ENCODE measurements at places on chromosomes 3 and 15.

GRCh38 chr3:45056608-45057301 is 30.7 kb downstream of the CLEC3B start:
- no peak for DNase-seq

DNA sequence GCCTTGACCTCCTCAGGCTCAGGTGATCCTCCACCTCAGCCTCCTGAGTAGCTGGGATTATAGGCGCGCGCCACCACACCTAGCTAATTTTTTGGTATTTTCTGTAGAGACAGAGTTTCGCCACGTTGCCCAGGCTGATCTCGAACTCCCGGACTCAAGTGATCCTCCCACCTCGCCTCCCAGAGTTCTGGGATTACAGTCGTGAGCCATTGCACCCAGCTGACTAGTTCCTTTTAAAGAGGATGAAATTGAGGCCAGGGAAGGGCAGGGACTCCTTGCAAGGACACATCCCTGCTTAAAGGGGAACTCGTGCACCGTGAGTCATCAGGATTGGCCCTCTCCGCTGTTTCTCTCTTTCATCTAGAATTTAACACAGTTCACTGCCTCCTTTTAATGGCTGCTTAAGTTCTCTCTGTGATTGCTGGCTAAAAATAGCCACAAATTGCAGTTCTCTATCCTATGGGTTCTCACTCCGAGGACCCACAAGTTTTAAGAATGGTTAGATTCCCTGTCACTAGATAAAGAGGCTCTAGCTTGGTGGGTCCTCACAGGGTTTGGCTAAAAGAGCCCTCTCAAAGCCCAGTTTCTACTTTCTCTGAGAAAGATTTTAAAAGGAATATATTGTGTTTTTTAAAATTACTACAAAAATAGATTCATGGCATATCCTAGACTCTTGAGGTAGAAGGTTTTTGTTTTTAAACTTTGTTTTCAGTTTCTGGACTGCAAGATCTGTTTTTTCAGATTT is 1.4 kb downstream of the CRTAP start:
- peak; percentile 59 for DNase-seq

DNA sequence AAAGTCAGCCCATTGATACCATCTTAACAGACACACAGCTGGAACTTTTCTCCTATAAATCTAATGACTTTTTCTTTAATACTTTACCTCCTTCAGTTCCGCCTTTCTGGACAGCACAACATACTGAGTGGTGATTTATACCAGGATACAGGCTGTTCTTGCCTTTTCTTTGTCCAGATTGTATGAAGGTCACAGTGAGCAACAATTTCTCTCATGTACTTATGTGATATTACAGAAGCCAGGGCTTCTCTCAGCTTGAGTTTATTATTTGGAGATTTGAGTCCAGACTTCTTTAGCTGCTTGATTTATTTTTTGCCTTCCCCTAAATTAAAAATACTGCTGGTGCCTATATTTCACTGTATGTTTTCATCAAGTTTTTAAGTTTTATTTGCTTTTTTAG is 976.0 kb downstream of the ROBO2 start:
- no peak for DNase-seq

DNA sequence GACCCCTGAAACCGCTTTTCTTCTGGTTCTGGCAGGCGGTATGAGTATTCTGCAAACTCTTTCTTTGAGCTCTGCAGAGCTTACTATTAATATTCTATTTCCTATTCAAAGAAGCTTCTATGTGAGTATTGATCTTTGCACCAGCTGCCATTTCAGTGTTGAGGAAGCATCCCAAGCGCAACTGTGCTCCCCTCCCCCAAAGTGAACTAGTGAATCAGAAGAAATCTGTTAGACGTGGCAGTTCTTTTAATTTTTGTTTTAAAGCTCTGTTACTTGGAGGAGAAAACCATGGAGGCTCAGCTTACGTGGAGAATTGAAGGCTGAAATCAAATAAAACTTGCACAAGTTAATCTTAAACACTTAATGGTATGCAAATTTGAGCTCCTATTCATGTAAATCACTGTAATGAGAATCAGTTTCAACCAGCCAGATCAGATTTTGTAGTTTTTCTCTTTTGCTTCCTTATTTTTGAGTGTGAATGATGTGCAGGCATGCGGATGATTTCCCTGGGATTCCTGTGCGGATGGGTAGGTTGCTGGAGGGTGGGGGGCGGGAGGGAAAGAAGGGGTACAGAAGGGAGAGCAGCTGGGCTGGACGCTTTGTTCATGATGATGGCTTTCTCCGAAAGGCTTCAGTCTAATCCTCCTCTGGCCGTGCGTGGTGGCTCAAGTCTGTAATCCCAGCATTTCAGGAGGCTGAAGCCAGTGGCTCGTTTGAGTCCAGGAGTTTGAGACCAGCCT is 16.1 kb upstream of the AGBL1 start:
- no peak for DNase-seq

GRCh38 chr3:15797642-15798303 is at the start of gene ANKRD28:
ANKRD28 (minus strand) TSS chr3:15797979; CDS start chr3:15796521, 1,458 bp downstream.
- DNase-seq, result peak; percentile 92

- DNase-seq, result no peak
These were observed 372.5 kb downstream of the TBL1XR1 start for GRCh38 chr3:176824811-176825210.

- peak; percentile 9 for DNase-seq
These were observed 975.5 kb upstream of the CFAP20DC start for GRCh38 chr3:60025096-60026050.

- DNase-seq, result no peak
These were observed 145.8 kb upstream of the NECTIN3 start for GRCh38 chr3:110925798-110926197.

- no peak for DNase-seq
These were observed 46.6 kb downstream of the LARS2 start for GRCh38 chr3:45434996-45435395.

GRCh38 chr3:112769286-112769978 is 77.2 kb downstream of the CD200R1L start:
- no peak for DNase-seq

GRCh38 chr3:21913791-21914190 is 162.8 kb upstream of the ZNF385D start:
- DNase-seq, result peak; percentile 41

DNA sequence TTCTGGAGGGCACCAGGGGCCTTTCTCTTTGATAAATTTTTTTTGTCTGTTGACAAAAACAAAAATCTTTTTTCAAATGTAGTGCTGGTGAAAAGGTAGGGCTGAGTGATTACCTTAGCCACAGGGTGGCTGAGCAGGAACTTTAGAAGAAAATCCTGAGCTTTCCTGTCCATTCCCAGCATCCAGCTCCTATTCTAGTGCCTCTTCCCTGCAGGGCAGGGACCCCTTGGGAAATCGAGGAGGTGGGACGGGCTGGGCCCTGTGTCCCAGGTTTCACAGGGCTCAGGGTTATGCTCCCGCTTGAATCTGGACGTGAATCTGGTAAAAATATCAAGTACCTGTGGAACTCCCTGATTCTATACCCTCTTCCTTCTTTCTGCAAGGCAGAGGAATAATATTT is 31.7 kb downstream of the EDEM1 start:
- DNase-seq, result no peak

GRCh38 chr3:25007974-25008658 is 419.9 kb upstream of the RARB start:
- no peak for DNase-seq

- DNase-seq, result no peak
These were observed 43.2 kb downstream of the MAGI1 start for GRCh38 chr3:65995515-65995914.

DNA sequence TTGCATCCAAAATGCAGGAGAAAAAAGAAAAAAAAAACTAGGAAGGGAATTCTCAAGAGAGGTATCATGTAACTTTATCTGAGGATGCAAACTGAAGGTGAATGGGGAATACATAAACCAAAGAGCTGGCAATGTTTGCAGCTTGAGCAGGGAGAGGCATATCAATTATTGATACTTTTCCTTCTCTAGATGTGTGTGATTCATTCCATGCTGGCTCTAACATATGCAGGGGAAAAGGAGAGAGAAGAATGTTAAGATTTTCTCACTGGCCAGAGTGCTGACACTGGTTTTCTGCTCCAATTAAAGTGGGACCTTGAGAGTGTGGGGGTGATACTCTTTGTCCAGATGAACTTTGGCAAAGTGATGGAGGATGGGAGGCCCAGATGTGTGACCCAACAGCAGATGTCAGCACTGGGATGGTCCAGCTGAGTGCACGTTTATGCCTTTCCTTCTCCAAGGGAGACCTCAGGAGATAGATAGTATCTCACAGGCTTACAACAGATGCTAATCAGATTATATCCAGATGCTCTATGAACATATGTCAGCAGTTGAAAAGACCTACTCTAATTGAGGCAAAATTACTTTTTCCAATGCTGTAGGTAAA is 50.0 kb upstream of the PSMD6 start:
- no peak for DNase-seq

- no peak for DNase-seq
These were observed 275.2 kb upstream of the KCNMB2 start for GRCh38 chr3:178260887-178261565.

DNA sequence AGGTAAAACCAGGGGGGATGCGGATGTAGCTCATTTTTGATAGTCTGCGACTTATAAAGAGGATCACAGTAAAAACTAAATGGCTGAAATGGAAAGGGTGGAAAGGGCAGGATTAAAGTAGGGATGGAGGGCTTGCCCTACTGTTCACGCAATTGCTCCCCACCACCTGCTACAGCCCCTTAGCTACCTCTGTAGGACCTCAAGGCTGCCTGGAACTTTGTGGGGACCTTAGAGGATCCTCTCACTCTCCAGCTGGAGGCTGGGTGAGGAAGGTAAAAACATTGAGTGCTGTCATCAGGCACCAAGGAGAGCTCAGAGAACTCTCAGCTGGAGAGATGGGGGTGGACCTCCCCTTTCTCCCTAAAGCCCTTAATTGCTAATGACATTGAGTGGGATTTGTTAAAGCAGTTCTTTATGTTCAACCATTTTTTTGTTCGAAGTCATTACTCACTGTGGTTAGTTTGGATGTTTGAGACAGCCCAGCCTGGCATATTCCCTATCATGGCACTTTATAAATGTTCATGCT is 213.0 kb downstream of the CLSTN2 start:
- DNase-seq, result no peak

DNA sequence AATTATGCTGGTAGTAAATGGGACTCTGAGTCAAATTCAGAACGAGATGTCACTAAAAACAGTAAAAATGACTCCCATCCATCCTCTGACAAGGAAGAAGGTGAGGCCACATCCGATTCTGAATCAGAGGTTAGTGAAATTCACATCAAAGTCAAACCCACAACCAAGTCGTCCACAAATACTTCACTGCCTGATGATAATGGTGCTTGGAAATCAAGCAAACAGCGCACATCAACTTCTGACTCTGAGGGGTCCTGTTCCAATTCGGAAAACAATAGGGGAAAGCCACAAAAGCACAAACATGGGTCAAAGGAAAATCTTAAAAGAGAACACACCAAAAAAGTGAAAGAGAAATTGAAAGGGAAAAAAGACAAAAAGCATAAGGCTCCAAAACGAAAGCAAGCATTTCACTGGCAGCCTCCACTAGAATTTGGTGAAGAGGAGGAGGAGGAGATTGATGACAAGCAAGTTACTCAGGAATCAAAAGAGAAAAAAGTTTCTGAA is 15.1 kb upstream of the ZBTB47 start:
- DNase-seq, result no peak

GRCh38 chr3:117253636-117254035 is 544.1 kb downstream of the TUSC7 start:
- no peak for DNase-seq

DNA sequence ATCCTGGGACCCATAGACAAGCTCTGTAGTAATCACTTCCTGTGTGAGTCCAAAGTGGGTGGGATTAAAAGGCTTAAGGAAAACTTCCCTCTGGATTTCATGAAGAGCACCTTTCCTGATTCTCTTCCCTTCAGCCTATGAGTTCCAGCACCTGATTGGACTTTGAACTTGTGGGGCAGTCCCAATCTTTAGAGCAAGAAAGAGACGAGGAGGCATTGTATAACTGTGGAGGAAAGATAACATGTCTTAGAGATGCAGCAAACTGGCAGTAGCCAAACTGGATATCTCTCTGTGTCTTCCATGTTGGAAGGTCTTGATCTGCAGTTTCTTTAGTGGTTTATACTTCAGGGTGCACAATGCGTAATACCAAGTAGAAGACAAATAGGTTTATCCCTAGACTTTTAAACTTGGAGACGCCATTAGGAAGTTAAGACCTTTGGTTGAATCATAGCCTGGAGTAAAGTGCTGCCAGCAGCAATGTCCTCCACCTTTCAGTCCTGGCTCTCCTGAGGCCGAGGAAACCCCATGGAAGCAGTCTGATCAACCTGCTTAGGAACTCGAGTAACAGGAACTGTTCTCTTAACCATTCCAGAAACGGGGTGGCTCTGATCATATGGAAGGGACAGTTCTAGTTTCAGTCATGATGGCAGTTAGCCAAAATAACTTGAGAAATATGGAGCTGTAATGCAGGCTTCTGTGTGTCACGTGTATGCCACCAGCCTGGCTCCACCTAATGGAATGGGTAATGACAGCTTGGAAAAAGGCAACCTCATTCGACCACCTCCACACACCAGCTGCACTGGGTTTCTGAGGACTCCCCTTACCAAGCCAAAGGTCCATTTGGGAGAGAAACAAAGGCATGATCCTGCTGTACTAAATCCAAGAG is 4.7 kb downstream of the EIF1B start:
- no peak for DNase-seq

DNA sequence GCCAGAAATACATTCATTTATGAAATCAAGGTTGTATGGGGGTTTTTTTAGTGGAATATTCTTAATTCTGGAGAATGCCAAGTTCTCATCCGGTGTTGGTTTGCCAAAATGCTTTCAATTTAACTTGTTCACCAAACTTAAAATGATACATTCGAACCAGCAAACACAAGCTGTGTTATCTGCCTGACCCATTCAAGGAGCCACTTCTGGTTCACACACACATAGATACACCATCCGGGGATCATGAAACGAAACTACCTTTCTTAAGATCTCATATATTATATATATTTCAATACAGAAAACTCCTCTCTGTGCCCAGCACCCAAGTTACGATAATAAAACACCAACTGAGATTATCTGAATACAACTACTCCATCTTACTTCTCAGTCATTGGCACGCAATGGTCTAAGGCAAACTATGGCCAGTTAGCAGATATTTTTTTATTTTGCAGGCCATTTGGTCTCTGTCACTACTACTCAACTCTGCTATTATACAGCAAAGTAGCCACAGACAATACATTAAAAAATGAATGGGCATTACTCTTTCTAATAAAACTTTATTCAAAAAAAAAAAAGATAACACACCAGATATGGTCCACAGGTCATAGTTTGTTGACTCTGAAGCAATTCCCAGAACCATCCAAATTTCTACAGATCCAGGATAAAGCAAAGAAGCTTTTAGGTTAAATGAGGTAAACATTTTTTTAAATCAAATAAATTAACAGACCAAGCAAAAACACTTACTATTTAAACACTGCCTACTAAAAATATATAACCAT is 89.6 kb downstream of the TBL1XR1 start:
- no peak for DNase-seq
